ENCODE measurements at places on chromosomes 5 and 9.

- peak; percentile 37 for DNase-seq
Observed at GRCh38 chr5:43191740-43192557, at the start of gene NIM1K. TSS of gene NIM1K (plus strand) at chr5:43192225. CDS start at chr5:43245776, 53,551 bp downstream.

DNA sequence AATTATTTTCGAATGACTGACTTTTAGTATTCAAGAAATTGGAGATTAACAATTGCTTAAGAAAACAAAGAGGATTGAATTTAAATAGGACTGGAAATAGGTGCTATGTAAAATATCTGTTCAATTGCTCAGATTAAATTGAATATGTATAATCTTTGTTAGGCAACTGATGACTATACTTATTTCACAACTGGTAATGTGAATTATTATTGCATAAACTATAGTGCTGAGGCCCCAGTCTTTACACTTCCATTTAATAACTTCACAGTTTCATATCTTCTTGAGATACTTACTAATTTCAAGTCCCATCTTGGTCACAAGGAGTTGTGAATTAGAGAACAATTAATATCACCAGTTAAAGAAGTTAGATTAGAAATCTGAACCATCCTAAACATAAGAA, 16.7 kb downstream of the CEP78 start:
- DNase-seq = no peak

GRCh38 chr5:10876006-10876744, 115.1 kb upstream of the DAP start:
- no peak for DNase-seq

- DNase-seq = no peak
Observed at GRCh38 chr5:143349177-143349576, 54.3 kb downstream of the NR3C1 start.

GRCh38 chr9:33463151-33463550, 10.6 kb downstream of the NOL6 start:
- DNase-seq = no peak

DNA sequence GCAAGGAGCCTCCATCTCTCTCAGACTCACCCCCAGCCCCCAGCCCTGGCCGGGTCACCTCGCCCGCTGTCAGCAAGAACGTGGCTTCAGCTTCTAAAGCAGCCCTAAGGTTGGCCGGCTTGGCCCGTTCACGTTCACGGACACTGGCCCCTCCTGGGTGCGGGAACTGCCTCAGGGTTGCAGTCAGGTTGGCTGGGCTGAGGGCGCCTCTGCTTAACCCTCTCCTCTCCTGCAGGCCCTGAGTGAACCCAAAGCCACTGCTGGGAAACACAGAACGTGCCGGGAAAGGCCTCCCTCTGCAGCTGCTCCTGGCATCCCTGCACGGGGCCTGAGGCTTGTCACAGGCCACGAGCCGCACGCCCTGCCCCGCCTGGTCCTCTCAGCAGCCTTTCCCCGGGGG, 40.1 kb upstream of the UBAC1 start:
- DNase-seq = no peak

- no peak for DNase-seq
Observed at GRCh38 chr5:55572020-55572419, 37.3 kb upstream of the PLPP1 start.

DNA sequence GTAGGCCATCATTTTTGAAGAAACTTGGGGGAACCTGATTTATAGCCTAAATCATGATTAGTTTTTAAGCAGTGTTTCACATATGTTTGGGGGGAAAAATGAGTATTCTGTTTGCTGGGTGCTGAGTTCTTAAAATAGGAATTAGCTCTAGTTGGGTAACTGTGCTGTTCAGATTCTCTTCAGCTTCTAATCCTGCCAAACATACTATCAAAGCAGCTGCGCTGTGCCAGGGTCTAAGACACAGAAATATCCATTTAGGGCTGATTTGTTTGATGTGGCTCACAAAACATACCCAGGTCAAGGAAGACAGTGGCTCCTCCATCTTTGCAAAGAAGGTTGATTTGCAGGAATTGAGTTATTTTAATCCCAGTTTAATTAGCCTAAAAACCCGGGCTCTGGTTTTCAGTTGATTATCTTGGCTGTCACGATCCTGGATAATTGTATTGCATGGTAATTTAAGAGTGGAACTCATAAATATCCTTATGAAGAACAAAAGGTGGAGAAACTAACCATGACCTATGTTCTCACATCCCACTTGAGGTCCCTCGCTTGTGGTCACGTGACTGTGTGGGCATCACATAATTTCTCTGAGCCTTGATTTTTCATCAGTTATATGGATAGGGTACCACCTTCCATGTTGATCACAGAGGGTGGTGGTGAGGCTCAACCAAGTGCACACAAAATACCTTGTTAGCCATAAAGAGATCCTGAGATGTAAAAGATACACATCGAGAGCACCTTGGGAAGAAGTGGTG, 18.7 kb downstream of the CYFIP2 start:
- DNase-seq = no peak

DNA sequence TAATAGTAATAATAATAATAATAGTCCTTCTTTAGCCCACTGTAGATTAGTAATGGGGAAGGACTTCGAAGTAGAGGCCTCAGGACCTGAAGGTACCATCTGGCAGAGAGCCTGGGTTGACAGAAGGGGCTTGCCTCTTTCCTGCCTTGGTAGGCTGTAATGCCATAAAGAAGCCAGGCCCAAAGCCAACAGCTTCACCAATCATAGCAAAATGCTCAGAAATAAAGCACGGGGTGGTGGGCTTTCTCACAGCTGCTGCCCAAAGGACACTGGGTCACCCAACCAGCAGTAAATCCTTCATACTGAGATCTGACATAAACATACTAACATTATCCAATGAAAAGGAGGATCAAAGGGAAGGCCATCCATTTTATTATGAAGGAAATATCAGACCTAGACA, 70.7 kb downstream of the SUSD1 start:
- no peak for DNase-seq

- DNase-seq = no peak
Observed at GRCh38 chr5:14859980-14860379, 11.6 kb downstream of the ANKH start.

GRCh38 chr5:65811004-65811403, 89.0 kb downstream of the NLN start:
- peak; percentile 79 for DNase-seq

DNA sequence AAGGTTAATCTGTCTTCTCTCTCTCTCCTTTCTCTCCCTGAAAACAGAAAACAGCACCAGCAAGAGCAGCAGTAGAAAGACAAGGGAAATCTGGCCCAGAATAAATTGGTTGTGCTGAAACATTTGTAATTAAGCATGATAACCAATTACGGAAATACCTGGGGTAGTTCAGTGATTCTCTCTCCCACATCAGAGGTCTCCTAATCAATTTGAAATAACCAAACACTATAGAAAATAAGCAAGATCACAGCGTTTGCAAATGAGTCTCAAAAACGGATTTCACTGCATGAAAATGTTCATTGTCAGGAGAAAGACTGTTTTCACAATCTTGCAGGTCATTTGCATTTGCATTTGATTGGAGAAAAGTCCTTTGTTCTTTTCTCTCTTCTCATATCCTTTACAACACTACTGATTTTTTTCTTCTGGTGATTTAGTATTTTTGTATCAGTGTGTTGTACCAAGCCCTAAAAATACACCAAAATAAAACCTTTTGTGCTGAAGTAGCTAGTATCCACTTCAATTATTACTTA, 36.8 kb upstream of the CDH6 start:
- no peak for DNase-seq

- DNase-seq = no peak
Observed at GRCh38 chr9:135858491-135859185, 48.7 kb downstream of the CAMSAP1 start.

- DNase-seq = no peak
Observed at GRCh38 chr5:6082685-6083084, 295.7 kb downstream of the MED10 start.

- DNase-seq = no peak
Observed at GRCh38 chr5:172115541-172115982, 72.5 kb downstream of the STK10 start.

DNA sequence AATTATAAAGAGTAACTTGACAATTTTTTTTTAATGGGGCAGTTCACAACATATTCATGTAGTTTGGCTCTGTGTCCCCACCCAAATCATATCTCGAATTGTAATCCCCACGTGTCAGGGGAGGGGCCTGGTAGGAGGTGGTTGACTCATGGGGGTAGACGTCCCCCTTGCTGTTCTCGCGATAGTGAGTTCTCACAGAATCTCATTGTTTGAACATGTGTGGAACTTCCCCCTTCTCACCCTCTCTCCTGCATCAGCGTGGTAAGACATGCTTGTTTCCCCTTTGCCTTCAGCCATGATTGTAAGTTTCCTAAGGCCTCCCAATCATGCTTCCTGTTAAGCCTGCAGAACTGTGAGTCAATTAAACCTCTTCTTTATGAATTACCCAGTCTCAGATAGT, 40.7 kb downstream of the FBXW11 start:
- no peak for DNase-seq

- no peak for DNase-seq
Observed at GRCh38 chr5:81081461-81081835, 121.3 kb downstream of the RASGRF2 start.

- no peak for DNase-seq
Observed at GRCh38 chr5:160921-161802, 30.1 kb upstream of the LRRC14B start.

DNA sequence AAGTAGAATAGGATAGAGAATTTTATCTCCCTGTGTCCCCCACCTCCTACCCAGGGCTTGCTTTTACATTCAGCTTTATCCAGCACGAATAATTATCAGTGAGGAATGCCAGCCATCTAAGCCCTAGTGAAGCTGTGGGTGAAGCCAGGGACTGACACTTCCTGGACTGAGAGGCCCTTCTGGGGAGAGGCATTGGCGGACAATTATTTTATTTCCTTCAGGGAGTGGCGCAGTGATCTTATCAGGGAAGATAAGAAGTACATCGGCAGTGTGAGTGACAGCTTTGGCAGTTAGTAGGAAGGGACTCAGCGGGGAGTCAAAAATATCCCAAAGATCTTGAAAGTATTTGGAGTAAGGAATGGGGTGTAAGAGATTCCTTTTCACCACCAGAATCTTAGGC, 34.9 kb upstream of the RPS23 start:
- peak; percentile 23 for DNase-seq

DNA sequence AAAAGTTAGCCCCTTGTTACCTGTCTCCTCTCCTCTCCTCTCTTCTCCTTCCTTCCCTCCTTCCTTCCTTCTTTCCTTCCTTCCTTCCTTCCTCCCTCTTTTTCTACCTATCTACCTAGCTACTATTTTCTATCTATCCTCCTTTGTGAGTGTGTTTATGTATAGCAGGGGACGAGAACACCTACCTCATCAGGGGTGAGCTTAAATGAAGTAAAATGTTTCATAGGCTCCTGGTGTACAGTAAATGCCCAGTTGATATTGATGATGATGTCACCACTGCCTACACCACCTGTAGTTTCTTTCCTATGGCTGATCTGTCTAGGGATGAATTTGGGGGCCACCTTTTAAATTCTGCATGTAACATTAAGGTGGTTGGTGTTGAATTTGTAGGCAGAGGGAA, 4.3 kb downstream of the SPIN1 start:
- DNase-seq = no peak

- no peak for DNase-seq
Observed at GRCh38 chr9:5841771-5842573, 9.1 kb upstream of the ERMP1 start.

DNA sequence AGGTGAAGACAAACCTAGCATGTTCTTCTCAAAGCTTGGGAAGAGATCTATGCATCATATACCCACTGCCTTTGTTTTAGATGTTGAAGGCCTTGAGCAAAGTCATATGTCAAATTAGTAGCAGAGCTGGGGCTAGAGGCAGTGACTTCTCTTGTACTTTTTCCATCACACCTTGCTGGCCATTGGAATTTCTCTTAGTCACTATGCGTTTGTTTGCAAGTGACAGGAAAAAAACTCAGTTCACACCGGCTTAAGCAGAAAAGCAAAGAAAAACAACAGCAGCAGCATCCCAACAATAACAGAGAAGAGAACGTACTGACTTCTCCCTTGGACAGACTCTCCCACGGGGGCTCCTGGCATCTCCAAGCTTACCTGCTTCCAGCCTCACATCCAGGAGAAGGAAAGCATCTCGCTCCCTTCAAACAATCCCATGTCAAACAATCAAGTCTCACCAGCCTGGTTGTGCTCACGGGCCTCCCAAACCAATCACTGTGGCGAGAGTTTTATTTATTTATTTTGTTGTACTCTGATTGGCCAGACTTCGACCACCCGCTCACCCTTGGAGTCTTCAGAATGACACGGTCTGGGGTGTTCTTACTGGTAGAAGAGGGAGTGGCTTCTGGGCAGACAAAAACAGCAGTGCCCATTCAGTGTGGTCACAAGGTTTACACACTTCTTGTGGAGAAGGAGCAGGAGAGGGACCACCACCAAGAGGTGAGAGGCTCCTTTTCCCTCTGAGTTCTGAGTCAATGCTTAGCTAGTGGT, 83.8 kb upstream of the STC2 start:
- no peak for DNase-seq

DNA sequence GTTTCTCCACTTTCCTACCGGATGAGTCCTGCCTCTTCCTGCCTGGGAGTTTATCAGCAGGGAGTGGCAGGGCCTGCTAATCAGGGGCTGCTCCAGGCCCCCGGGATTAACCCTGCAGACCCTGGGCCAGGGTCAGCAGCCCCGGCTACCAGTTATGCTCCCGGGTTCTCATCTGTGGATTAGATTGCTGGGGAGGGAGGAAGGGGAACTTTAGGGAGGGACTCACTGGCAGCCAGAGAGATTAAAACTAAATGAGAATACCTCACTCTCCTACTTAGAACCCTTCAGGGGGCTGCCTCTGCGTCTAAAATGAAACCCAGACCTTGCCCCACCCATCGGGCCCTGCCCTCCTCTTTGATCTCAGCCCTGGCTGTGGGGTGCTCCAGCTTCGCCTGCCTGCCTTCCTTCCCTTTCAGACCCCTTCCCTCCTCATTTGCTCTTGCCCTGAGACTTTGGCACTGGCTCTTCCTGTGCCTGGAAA, 130.5 kb upstream of the HAND1 start:
- no peak for DNase-seq

DNA sequence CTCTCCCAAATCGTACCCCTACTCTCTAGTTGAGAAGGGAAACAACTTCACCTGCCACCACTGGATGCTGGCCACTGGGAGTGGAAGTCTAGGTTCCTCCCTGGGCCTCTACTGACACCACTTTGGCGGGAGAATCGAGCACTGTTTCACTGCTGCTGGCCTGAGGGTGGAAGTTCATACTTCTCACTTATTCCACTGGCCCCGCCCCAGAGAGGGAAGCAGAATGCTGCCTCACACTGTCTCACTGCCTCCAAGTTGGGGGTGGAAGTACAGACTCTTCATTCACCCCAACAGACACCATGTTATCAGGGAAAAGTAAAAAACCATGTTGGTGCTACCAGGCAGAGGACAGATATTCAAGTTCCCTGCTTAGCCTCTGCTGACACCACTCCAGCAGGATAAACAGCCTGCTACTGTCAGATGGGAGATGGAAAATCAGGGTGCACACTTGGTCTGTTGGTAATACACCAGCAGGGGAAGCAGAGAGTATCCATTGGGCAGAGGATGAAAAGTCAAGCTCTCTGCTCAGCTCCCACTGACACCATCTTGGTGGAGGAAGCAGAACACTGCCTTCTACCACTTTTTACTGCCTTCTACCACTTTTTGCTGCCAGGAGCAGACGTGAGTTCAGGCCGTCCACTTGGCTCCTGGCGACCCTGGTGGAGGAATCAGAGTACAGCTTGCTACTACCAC, 159.4 kb downstream of the SIL1 start:
- DNase-seq = no peak

All from fibroblast of pulmonary artery (primary cell).